ENCODE measurements at places on chromosomes 4 and X. TPM values are rescaled to one million over a fixed set of nuclear protein-coding genes. Genes with fewer than 3 reads are reported as not detected.
A peak's percentile ranks its signal among the peaks of the same experiment; 100 is the strongest.

Gene FAM120C
- 4.5 TPM for total RNA-seq

Gene GC
- not detected for total RNA-seq

DNA sequence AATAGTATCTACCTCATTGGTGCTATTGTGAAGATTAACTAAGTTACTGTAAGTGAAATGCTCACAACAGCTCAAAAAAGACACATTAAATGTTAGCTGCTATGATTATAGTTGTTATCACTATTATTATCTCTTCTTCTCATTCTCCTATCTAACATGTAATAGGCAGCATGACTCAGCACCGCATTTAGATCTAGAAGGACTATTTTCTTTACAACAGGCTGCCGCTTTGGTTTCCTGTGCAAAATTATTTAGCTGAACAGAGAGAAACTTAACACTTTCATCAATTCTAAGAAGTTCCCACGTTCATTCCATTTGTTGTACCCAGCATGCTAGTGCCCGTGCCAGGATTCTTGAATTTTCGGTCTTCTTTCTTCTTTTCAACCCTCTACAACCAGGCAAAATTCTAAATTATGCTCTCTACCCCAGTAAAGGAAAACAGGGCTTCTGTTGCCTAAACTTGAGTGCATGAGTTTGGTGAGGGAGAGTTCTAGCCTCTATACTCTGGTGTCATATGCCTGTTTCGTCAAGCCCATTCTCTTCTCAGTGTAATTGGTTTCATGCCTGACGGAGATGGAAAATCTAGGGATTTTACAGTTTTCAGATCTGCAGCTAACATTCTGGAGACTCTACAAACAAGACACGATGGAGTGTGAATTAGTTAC is 378.9 kb downstream of the PPP1R2C start:
- DNase-seq = no peak

Gene IL9R
- 2.7 TPM for total RNA-seq

- DNase-seq = no peak
Observed at GRCh38 chr4:38463268-38463958, 200.6 kb upstream of the KLF3 start.

Gene OTUD6A
- total RNA-seq = not detected

DNA sequence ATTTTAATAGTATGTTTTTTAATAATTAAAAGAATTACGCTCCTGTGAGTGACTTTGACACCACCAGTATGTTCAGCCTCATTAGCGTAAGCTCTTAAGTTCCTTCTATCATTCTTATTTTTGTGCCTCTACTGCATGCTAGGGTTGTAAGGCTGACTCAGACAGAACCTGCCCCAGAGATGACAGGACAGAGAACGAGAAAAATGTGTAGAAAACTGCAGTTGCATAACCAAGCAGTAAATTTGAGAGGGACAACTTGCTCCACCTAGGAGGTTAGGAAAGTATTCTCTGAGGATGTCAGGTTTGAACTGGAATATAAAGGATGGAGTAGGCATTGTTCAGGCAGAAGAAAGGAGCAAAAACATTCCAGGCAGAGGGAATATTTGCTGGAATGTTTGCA is 98.7 kb downstream of the NFKB1 start:
- DNase-seq = no peak

GRCh38 chr4:98261405-98262291 is 464 bp downstream of the RAP1GDS1 start:
- DNase-seq = peak; percentile 82

- DNase-seq = no peak
Observed at GRCh38 chr4:127143460-127144195, 489.1 kb upstream of the INTU start.

- no peak for DNase-seq
Observed at GRCh38 chrX:7072856-7073255, 74.7 kb upstream of the STS start.

DNA sequence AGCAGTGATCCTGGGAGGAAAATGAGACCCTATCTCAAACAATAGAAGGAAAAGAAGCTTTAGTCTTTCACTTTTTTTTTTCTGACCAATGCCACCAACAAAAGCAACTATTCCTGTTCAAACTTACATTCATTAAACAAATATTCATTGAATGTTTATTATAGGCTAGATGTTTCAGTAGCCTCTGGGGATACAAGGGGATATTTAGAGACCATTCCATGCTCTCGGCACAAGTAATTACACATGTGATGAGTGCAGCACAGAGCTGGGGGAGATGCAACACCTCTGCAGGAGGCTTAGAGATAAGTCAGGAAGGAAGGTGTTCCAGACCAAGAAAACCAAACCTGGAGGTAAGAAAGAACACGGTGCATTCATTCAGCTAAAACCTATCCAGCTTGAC is 68.3 kb downstream of the PALLD start:
- no peak for DNase-seq

Gene NAP1L2
- 2.9 TPM for total RNA-seq

GRCh38 chr4:40822420-40823166 is 72.8 kb downstream of the NSUN7 start:
- DNase-seq = no peak

DNA sequence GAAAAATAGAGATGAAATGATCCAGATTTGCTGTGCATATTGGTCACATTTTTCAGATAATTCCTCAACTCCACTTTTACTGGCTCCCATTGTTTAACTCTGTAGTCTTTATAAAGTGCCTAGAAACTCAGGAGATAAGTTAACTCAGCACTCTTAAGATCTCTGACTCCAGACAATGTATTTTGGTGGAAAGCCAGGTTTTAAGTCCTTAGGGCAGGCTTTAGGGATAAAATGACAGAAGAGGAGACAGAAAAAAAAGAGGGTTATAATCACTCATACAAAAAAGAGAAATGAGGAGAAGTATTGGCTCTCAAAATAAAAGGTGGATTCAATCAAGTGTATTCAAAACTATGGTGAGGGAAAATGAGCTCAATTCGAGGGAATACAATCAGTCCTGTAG is 674.8 kb upstream of the INTU start:
- DNase-seq = no peak

DNA sequence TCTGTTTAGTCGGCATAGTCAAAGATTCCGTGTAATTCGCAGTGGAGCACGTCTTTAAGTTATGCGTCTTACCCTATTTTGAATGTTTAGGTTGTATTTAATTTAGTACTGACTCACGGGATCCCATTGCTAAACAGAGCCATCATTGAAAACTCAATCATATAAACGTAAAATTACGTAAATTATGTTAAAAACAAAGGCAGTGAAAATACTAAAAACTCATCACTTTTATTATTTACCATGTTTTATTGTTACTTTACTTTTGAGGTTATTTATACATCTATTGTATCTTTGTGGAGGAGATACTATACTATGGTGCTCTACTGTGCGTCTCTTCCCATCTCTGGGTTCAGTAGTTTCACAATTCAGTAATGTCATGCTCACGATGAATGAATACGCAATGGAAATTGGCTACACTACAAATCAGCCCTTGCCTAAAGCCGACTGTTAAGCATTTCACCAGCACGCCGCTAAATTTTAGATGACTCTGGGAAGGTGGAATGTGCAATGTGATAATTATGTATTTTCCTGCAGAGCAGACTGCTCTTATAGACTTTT is 944 bp downstream of the FUNDC2 start:
- peak; percentile 11 for DNase-seq

GRCh38 chr4:5366421-5366820 is 315.1 kb downstream of the STK32B start:
- no peak for DNase-seq

Gene UBE2A
- total RNA-seq = 57.4 TPM

DNA sequence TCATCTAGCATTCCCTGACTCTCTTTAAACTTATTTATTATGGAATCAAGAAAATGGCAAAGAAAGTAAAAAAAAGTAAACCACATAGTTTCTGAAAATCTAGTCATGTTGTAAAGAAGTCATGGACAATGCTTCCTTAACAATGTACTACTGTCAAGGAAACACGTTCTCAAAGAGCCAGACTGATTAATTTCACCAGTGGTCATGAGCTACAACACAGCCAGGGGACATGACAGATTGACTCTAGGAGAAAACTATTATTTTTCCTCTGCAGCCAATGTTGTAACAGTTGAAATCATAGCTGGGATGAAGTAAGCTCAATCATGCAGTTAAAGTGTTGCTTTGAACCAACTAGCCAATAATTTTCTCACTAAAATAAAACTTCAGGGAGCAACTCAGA is 109.2 kb downstream of the MAPK10 start:
- DNase-seq = no peak

Gene USP38
- 22.0 TPM for total RNA-seq

DNA sequence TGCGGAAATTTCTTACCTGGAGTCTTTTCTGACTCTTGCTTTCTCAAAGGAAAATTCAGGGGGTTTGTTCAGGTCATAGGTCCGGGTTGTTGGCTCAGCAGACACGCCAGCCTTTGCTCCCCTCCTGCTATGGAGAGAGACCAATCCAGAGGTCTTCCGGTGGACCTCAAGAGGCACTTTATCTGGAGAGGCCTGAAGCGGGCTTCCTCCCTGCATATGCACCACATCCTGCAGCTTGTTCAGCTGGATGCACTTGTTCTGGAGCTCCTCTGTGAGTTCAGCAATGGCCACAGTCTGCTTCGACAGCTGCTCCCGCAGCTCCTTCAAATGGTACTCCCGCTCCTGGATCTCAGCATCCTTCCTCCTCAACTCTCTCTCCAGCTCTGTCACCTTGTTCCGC is 10.5 kb downstream of the PRKG2 start:
- no peak for DNase-seq

DNA sequence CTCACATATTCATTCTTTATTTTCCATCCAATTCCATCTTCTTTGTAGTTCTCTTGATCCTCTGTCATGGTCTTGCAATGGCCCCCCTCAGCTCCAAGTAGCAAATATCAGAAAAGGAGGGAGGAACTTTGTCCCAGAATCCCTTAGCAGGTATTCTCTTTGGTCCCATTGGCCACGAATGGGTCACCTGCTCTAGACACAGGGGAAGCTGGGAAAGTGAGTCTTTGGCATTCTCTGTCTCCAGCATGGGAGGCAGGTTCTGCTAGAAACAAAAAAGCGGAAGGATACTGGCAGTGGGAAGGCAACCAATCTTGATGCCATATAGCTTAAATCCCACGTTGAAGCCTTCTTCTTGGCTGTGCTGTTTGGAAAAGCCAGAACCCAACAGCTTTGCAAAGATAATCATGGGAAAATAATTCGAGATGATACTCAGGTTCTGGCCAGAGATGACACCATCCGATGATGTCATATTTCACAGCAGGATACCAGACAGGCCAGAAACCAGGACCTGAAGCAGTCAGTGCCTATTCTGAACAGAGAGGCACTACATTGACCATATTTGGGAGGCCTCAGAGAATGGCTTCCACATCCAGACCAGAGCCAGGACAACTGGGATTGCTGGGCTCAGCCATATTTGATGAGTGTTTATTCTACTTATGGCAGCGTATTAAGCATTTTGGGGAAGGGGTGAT is 110.4 kb upstream of the ATXN3L start:
- DNase-seq = no peak

Gene TMEM128
- total RNA-seq = 25.3 TPM

DNA sequence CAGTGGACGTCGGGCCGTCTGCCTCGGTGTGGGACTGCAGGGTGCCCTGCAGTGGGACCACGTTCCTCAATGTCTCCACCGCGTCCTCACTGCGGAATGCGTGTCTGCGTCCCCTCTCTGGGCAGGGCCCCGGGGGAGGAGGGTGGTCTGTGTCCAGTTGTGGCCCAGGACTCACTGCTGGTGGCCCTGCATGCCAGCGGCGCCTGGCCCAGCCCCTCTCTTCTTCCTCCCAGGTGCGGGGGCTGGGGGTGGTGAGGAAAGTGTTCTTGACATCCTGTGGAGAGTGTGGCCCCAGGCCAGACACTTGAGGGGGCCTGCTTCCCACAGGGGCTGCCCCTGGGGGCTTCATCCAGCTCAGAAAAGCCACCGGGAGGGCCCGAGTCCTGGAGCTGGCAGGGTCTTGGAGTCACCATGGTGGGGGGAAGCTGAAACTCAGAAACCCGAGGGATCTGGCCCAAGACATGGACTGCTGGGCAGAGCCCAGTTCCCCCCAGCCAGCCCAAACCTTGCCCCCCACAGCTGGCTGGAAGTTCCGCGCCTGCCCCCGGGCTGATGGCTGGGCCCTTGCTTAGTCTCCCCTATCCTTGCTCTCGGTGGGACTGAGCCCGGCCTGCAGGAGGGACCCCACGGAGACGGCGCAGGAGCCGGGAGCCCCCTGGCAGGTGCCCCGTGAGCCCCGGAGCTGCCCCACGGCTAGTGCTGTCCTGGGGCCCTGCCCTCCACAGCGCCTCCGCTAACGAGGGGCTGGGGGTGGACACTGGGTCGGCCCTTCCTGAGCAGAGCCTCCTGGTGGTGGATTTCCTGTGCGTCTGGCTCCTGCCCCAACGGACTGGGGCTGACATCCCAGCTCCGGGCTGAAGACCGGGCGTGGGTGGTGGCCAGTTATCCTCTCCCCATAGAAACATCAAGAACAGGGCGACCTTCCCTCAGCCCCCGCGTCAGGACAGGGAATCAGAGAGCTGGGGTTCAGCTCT is 2.9 kb downstream of the DOK7 start:
- DNase-seq = no peak

DNA sequence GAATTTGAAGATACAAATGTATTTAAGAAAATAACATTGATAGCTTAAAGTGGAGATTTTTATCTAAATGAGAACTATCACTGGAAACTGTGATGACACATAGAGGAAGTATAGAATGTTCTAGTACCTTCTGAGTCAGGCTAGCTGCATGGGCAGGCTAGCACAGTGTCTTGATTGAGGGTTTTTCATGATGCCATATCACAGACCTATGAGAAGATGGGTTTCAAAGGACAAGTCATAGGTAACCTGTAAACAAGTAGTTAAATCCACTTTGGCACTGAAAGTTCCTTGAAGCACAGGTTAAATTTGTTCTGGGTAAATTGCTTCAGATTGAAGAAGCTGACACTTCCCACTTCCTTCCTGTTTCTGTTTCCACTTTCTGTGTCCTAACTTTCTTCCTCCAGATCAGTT is 48.2 kb upstream of the CDKN2AIP start:
- no peak for DNase-seq

DNA sequence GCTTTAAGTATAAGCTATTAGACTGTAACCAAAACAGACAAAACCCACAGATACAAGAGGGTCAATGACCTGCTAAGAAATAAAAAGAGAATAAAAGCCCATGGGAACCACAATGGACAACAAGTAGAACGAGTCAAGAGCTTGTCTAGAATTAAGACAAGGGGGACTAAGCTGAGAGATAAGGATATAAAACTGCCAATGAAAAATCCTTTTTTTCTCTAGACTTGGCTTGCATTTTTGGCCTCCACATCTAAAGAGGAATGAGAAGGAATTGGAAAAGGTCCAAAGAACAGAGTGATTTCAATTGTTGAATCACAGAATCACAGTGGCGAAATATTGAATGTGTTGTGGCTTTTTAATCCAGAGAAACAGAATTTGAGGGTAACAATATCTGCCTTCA is 135.7 kb downstream of the QDPR start:
- no peak for DNase-seq

GRCh38 chrX:10159145-10159468 is 2.3 kb downstream of the CLCN4 start:
- DNase-seq = no peak
